Activated T-cell treated with anti-CD3 and anti-CD28 coated beads, Interleukin-2, amount 50 U/mL, for 72 hours (primary cell): ENCODE measurements at places on chromosomes 7 and 10.
A peak's percentile ranks its signal among the peaks of the same experiment; 100 is the strongest.

DNA sequence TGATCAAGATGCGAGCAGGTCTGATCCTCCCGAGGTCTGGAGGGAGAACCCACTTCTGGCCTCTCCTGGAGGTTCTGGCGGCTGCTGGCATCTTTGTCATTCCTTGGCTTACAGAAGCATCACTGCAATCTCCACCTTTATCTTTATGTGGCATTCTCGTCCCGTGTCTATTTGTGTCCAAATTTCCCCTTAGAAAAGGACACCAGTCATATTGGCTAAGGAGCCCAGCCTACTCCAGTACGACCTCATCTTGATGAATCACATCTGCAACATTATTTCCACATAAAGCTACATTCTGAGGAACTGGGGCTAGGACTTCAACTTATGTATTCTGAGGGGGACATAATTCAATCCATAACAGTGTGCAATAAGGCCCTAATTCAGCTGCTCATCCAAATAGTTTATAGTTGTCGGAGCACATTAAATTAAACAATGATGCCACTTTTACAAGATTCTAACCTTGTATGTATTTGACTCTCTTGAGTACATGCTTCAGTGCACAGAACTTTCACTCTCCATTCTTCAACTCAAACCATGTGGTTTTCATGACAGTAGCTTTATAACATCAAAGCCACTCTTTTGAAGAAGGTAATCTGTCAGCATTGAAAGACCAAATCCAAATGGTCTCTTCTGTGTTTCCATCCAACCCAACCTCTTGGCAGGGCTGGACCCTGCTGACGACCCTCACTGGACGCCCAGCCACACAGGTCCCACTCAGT, 86.2 kb upstream of the DDC start:
- DNase-seq, result no peak

GRCh38 chr10:89465196-89465595, 50.8 kb downstream of the IFIT5 start:
- no peak for DNase-seq

DNA sequence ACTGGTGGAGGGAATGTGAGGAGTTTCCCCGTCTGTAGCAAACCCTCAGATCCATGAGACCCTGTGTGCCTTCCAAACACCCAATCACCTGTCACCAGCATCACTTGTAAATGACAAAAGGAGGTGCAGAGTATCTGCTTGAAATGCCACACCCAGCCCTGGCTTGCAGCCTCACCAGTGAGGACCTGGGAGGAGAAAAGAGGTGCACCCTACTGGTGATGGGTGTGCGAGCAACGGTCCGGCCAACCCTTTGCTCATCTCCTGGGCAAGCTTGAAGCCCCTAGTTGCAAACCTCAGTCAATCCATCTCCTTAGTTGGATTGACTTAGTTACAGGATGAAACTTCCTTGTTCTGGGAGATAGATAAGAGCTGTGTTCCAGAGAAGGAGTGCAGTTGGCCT, 62.4 kb upstream of the WAPL start:
- DNase-seq, result peak; percentile 8

DNA sequence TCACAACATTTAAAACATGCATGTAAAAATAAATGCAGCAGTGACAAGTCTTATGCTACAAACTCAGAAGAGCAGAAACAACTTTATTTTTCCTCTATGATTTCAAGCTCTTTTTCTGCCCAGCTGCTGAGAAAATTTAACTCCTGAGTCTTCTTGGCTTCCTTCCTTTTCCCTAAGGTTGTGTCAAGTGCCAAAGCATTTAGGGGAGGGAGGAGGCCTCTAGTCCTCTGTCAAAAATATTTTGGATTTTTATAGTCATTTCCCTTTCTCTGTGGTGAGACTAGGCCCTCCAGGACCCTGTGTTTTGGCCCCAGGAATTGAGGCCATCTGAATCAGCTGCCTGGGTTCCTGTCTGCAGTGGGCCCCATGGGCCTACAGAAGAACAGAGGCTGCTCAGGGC, 11.0 kb upstream of the PILRB start:
- DNase-seq, result no peak

DNA sequence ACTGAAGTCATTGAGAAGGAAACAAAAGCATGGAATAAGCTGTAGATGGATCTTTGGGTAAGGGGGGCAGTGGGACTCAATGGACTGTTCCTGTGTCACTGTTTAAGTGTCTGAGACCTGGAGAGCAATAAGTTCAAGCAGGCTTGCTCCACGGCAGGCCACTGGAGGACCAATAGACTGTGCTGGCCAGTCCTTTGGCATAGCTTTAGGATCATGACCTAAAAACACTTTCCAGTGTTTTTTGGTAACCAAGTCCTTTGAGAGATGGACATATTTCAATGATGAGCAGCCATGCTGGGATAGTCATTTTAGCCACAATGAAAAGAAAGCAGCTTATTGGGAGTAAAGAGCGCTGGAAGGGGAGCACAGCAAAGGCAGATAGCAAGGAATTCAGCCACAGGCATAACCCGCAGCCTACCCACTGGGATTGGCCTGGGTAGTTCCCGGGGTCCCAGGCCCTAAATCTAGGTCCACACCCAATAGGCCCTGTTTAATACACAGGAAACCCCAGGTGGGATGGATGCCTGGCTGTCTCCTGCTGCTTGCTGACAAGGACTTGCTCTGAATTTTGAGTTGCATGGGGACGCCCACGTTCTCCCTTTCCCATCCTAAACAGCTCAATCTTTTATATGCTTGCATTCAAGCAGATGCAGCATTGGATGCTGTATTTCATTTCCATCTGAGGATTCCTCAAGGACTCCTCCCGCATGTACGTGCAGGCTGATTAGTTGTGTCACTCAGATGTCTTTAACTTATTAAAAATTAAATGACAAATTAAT, 727.2 kb downstream of the KCNMA1 start:
- no peak for DNase-seq

GRCh38 chr10:16646181-16647059, 124.7 kb upstream of the C1QL3 start:
- DNase-seq, result peak; percentile 9

GRCh38 chr10:106565546-106565945, 599.0 kb downstream of the SORCS1 start:
- DNase-seq, result no peak

- DNase-seq, result no peak
These were observed 3.7 kb upstream of the UPP1 start for GRCh38 chr7:48085433-48085791.

GRCh38 chr10:28281726-28282315, 21.0 kb downstream of the MPP7 start:
- DNase-seq, result no peak

DNA sequence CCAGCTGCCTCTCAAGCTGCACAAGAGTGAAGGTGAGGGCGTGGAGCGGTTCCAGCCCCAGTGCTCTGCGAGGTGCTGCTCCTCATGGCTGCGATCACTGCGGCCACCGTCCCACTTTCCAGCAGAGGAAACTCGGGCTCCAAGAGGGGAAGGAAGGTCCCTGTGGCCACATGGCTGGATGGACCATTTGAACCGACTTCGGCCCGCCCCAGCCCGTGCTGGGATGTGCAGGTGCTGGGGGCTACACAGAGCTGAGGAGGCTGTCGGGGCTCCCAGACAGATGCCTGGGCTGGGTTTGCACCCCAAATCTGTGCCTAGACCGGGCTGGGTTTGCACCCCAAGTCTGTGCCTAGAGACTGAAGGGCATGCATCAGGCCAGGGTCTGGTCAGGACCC, 186.6 kb downstream of the DNAJB6 start:
- no peak for DNase-seq

- DNase-seq, result no peak
These were observed 432 bp upstream of the CAMK2B start for GRCh38 chr7:44325811-44326241.

- peak; percentile 77 for DNase-seq
These were observed 15.4 kb downstream of the ACSL5 start for GRCh38 chr10:112389271-112389822.

DNA sequence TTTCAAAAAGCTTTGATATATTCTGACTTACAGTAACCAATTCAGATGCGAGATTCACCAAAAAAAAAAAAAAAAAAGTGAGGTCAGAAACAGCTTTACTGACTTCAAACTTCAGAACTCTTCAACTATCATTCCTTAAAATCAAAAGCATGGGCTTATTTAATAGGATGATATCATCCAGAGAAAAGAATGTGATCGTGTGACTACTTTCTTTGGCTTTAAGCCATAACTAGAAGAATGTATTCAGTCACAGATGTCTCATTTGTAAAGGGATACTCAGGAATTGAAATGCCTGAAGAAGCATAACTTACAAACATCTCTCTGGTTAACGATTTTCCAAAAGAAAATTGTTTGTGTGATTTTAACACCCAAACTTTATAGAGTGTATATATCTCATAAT, 11.5 kb downstream of the TPK1 start:
- DNase-seq, result no peak

DNA sequence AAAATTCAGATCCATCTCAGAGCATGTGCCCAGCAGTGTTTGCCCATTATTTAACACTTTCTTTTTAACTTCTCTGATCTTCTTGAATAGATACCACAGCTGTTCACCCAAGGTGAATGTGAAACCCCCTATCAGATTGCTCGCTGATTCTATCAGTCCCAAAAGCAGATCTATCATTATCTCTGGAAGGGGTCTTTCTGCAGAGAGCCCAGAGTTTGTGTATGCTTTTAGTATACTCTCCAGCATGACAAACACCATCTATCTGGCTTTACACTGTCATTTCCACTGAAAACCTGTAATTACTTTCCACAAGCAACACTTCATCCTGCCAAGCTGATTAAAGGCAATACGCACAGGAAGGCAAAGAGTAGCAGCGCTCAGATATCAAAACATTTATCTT, 168.2 kb downstream of the CACNA2D1 start:
- DNase-seq, result no peak
